ENCODE measurements at places on chromosomes 6 and 20.

- H3K27me3 ChIP-seq: no peaks in the 10 kb centered on the region
- H3K27ac ChIP-seq: peak overlapping the region; percentile 87
- DNase-seq: no peak
- peaks cover 13% of the 10 kb centered on the region for H3K4me1 ChIP-seq
- H3K36me3 ChIP-seq: peaks cover 10% of the 10 kb centered on the region
- peak overlapping the region; percentile 92 for H3K4me3 ChIP-seq
Observed at GRCh38 chr6:43428112-43428570, 800 bp downstream of the ABCC10 start.

DNA sequence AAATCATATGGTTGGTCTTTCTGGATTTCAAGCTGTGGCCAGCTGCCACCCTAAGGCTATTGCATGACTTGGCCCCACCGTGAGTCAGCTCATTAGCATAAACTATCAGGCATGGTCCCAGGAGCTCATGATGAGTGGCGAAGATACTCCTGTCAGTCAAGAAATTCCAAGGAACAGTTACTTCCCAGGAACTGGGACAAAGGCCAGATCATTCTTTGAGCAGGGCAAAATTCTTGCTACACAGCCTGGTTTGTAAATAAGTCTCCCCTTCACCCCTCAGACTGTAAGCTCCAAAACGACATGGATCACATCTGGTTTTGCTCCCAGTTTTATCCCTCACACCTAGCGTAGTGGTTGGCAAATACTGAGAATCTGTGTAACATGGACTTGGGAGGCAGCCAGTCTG is 33.0 kb upstream of the KIAA1586 start:
- DNase-seq: no peak
- no peaks in the 10 kb centered on the region for H3K27me3 ChIP-seq
- no peak overlapping the region for H3K27ac ChIP-seq

- no peaks in the 10 kb centered on the region for H3K27me3 ChIP-seq
- peaks cover 82% of the 10 kb centered on the region for H3K4me1 ChIP-seq
- no peak overlapping the region for H3K27ac ChIP-seq
Observed at GRCh38 chr6:156793200-156793599, 16.0 kb downstream of the ARID1B start.

GRCh38 chr6:114432400-114432799 is 89.6 kb upstream of the HS3ST5 start:
- DNase-seq: no peak
- no peaks in the 10 kb centered on the region for H3K27me3 ChIP-seq
- H3K4me1 ChIP-seq: no peaks in the 10 kb centered on the region
- no peak overlapping the region for H3K27ac ChIP-seq
- H3K4me3 ChIP-seq: no peak overlapping the region

- no peak overlapping the region for H3K4me3 ChIP-seq
- no peaks in the 10 kb centered on the region for H3K27me3 ChIP-seq
- H3K27ac ChIP-seq: no peak overlapping the region
- DNase-seq: no peak
Observed at GRCh38 chr6:6503191-6503590, 85.3 kb upstream of the LY86 start.

- no peaks in the 10 kb centered on the region for H3K4me1 ChIP-seq
- no peaks in the 10 kb centered on the region for H3K36me3 ChIP-seq
Observed at GRCh38 chr20:1493536-1493935, 2.3 kb upstream of the SIRPB2 start.

GRCh38 chr6:11810039-11810541 is 31.5 kb upstream of the ADTRP start:
- H3K4me3 ChIP-seq: no peak overlapping the region
- no peaks in the 10 kb centered on the region for H3K4me1 ChIP-seq
- no peaks in the 10 kb centered on the region for H3K36me3 ChIP-seq
- peak; percentile 48 for DNase-seq
- H3K27me3 ChIP-seq: no peaks in the 10 kb centered on the region

DNA sequence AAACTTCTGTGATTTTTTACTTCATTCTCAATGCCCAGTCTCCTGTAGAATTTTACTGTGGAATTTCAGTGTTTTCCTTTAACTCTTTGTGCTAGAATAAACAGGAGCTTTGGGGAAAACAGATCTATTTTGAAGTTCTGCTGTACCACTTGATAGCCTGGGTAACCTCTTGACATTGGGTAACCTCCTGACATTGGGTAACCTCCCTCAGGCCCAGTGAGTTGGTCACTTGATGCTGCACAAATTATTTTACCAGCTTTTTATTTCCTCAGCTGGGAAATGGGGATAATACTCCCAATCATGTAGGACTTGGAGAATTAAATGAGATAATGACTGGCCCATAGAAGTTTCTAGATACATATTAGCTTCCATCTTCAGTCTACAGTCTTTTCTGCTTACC is 137.3 kb upstream of the TOP1 start:
- H3K27me3 ChIP-seq: no peaks in the 10 kb centered on the region
- DNase-seq: no peak
- no peaks in the 10 kb centered on the region for H3K36me3 ChIP-seq

DNA sequence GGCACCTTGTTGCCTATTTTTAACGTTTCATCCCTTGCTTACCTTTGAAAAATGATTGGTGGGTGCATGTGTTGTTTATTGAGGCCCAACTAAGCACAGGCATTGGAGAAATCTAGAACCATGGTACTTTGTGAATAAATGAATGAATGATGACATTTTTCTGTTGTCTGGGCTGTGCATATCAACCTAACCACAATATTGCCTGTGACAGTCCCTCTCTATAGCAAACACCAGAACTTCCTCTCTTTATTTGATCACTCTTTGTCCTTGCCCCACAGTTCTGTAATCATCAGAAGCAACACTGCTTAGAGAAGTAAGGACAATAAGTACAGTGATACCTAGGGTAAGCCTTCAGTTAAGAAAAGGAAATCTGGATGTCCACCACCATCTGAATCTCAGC is 75.1 kb downstream of the TBC1D7 start:
- no peak overlapping the region for H3K4me3 ChIP-seq
- no peaks in the 10 kb centered on the region for H3K4me1 ChIP-seq
- H3K36me3 ChIP-seq: no peaks in the 10 kb centered on the region
- H3K27me3 ChIP-seq: no peaks in the 10 kb centered on the region
- no peak overlapping the region for H3K27ac ChIP-seq

GRCh38 chr6:13541496-13541895 is 32.9 kb upstream of the SIRT5 start:
- no peaks in the 10 kb centered on the region for H3K36me3 ChIP-seq
- no peak overlapping the region for H3K27ac ChIP-seq
- no peaks in the 10 kb centered on the region for H3K27me3 ChIP-seq
- H3K4me1 ChIP-seq: no peaks in the 10 kb centered on the region
- DNase-seq: no peak

DNA sequence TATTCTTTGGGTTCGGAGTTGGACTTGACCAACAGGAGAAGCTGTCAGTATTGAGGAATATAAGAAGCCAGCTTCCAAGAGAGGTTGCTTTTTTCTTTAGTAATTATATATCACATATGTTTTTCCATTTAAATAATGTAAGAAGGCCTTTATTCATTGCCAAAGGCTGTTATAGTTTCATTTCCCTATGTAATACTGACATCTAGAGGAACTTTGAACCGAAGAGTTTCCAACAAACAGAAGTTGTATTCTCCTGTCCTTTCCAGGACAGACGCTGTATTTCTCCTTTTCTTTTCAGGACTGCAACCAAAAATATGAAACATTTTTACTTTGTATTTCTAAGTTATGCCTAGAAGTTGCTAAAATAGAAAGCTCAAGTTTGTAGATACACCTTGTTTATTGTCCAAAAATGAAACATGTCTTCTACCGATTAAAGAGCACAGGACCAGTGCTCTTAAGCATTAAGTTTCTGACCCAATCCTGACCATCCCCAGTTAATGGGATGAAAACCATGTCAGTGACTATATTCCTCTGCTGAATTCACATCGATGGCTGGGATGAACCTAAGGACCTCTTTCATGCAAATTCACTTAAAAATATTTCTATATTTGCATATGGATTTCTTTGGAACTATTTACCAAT is 55.1 kb downstream of the MYLK4 start:
- no peaks in the 10 kb centered on the region for H3K27me3 ChIP-seq
- no peak overlapping the region for H3K4me3 ChIP-seq
- H3K4me1 ChIP-seq: no peaks in the 10 kb centered on the region

DNA sequence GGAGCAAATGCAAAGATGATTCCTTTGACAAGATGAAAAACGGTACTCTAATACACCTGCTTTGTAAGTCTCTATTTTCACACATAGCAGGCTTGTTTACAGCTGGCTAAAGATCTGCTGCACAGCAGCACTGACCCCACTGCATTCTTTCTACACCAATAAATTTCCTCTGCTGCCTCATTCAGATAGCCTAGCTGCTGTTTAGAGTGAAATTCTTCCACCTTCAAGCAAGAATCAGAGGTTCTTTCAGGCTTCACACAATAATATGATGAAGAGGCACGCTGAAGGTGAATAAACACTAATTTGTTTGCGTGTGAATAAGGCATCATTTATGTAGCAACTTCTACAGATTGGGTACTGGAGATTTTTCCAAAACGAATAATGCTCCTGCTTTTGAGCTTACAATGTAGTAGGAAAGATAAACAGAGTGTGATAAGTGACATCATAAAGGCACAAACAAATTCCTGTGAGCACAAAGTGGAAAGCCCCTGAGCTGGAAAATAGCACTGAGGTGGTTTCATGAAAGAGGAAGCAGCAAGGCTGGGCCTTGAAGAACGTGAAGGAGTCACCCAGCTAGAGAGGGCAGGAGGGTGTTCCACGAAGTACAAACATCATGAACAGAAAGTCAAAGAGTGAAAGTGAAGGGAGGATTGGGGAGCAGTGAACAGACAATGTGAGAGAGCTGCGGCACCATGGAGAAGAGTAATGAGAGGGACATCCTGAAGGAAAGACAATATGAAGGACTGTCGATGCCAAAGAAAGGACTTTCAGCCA is 543.4 kb downstream of the CD83 start:
- no peaks in the 10 kb centered on the region for H3K4me1 ChIP-seq
- H3K27me3 ChIP-seq: no peaks in the 10 kb centered on the region
- H3K36me3 ChIP-seq: no peaks in the 10 kb centered on the region
- no peak for DNase-seq

GRCh38 chr20:19223640-19224039 is 11.2 kb downstream of the SLC24A3 start:
- H3K4me1 ChIP-seq: peaks cover 8% of the 10 kb centered on the region
- no peak for DNase-seq
- no peaks in the 10 kb centered on the region for H3K27me3 ChIP-seq
- no peak overlapping the region for H3K27ac ChIP-seq
- H3K4me3 ChIP-seq: no peak overlapping the region

- no peak overlapping the region for H3K27ac ChIP-seq
- no peaks in the 10 kb centered on the region for H3K4me1 ChIP-seq
- H3K4me3 ChIP-seq: no peak overlapping the region
- no peaks in the 10 kb centered on the region for H3K36me3 ChIP-seq
- no peaks in the 10 kb centered on the region for H3K27me3 ChIP-seq
Observed at GRCh38 chr6:130578713-130579112, 212.9 kb downstream of the TMEM200A start.

- H3K27ac ChIP-seq: no peak overlapping the region
- H3K4me1 ChIP-seq: peaks cover 8% of the 10 kb centered on the region
- H3K4me3 ChIP-seq: no peak overlapping the region
- DNase-seq: no peak
- no peaks in the 10 kb centered on the region for H3K36me3 ChIP-seq
Observed at GRCh38 chr6:123962508-123962907, 158.8 kb downstream of the NKAIN2 start.

- peaks cover 39% of the 10 kb centered on the region for H3K27me3 ChIP-seq
Observed at GRCh38 chr6:26044140-26045064, 42.8 kb upstream of the HFE start.

DNA sequence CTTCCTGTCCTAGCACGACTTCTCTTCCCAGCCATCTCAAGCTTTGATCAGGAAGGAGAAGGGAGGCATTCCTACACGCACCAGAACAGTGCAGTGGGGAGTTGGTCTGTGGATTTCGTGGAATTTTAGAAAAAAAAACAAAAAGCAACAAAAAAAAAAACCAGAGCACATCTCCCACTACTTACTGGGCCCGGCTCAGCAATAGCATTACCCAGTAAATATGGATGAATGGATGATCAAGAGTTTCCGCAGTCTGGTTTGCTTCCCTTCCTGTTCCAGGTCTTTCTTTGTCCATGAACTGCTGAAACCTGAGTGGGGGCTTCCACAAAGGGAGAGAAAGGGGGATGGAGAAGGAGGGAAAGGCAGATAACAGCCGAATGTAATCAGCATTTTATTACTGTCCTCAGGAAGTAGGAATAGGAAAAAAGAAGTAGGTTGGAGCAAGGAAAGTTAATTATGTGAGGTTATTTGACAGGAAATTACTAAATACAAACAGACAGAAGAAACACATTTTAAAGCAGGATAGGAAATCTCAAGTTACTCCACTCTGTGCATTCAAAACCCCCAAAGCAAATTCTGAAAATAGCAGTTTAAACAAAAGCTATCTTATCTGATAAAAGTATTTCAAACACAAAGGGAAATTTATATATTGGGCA is 349.0 kb downstream of the PRL start:
- no peak for DNase-seq
- H3K4me1 ChIP-seq: peaks cover 4% of the 10 kb centered on the region

DNA sequence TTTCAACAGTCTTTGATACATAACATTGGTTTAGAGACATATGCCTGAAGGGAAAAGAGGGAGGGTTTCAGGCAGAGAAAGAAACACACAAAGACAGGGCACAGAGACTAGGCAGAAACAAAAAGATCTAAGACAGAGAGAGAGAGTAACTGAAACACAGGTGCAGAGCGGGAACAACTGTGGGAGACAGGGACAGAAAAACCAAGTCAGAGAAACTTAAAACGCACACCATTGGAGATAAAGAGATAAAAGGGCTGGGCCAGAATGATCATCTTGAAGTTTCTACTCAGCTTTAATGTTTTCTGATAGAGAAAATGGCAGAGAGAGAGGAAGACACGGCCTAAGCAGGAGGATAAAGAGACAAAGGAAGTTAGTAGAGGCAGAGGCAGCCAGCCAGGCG is 11.8 kb downstream of the UNC5CL start:
- H3K27me3 ChIP-seq: no peaks in the 10 kb centered on the region
- no peaks in the 10 kb centered on the region for H3K36me3 ChIP-seq
- peak overlapping the region; percentile 81 for H3K27ac ChIP-seq
- H3K4me1 ChIP-seq: peaks cover 15% of the 10 kb centered on the region
- peak overlapping the region; percentile 79 for H3K4me3 ChIP-seq

- H3K27me3 ChIP-seq: no peaks in the 10 kb centered on the region
- H3K36me3 ChIP-seq: no peaks in the 10 kb centered on the region
- H3K4me3 ChIP-seq: no peak overlapping the region
Observed at GRCh38 chr6:146892613-146893401, 294.0 kb downstream of the ADGB start.

GRCh38 chr6:142935553-142936517 is 9.1 kb downstream of the HIVEP2 start:
- H3K4me3 ChIP-seq: no peak overlapping the region
- H3K27ac ChIP-seq: no peak overlapping the region
- no peak for DNase-seq
- H3K27me3 ChIP-seq: no peaks in the 10 kb centered on the region
- H3K36me3 ChIP-seq: no peaks in the 10 kb centered on the region
- H3K4me1 ChIP-seq: peaks cover 42% of the 10 kb centered on the region

GRCh38 chr6:140041056-140041455 is 666.6 kb upstream of the CITED2 start:
- no peaks in the 10 kb centered on the region for H3K27me3 ChIP-seq
- H3K36me3 ChIP-seq: no peaks in the 10 kb centered on the region
- no peak for DNase-seq

DNA sequence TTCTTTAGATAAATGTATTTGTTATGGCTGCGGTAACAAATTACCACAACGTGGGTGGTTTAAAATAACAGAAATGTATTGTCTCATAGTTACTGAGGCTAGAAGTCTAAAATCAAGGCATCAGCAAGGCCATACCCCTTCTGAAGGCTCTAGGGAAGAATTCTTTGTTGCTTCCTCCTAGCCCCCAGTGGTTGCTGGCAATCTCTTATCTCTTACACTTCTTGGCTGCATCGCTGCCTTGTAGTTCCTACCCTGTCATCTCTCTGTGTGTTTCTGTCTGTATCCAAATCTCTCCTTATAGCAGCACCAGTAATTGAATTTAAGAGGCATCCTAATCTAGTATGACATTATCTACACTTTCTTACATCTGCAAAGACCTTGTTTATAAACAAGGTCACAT is 534.7 kb downstream of the PHF3 start:
- H3K36me3 ChIP-seq: no peaks in the 10 kb centered on the region
- H3K4me3 ChIP-seq: no peak overlapping the region
- no peaks in the 10 kb centered on the region for H3K4me1 ChIP-seq

All from gastrocnemius medialis (tissue), 4 donors.